ENCODE measurements at places on chromosomes 4 and X.

DNA sequence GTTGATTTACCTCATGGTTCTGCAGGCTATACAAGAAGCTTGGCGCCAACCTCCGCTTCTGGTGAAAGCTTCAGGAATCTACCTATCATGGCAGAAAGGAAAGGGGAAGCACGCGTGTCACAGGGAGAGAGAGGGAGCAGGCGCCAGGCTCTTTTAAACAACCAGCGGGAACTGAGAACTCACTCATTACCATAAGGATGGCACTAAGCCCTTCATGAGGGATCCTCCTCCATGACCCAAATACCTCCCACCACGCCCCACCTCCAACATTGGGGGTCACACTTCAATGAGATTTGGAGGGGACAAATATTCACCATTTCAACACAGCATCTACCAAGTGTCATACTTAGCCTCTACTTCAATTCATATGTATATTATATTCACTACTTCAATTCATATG lies 18.8 kb upstream of the TBC1D8B start:
- DNase-seq = peak; percentile 20

- DNase-seq = no peak
These were observed 32.2 kb downstream of the MID2 start for GRCh38 chrX:107857837-107858236.

DNA sequence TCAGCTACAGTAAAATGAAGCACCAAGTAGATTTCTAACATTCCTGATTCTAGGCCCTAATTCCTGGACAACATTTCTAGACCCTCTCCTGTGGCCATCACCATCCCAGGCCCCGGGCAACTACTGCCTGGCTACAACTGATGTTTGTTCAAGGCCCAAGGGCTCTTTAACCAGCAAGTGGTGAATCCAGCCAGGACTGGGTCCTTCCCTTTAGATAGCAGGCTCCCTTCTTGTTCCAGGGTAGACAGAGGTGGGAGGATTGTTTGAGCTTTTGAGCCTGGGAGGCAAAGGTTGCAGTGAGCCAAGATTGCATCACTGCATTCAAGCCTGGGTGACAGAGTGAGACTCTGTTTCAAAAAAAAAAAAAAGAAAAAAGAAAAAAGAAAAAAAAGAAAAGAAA lies 12.7 kb upstream of the AADAT start:
- DNase-seq = no peak

GRCh38 chrX:132614297-132614696 lies 125.5 kb upstream of the MBNL3 start:
- DNase-seq = peak; percentile 24

DNA sequence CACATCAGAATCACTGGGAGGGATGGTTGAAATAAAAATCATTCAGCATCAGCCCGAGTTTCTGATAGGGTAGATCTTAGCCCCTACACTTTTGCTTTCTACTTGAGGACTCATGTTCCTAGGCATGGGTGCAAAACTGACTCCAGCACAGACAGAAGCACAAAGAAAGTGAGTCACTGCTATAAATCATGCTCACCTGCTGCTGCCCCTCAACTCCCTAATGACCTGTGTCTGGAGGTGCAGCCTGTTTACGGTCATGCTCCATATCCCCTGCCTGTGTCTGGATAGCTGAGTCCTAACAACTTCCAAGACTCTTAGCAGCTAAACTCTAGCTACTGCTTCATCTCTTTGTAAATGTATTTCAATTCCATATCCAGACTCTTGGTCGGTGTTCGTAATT lies 57.8 kb downstream of the ADGRA3 start:
- DNase-seq = no peak

GRCh38 chrX:71128166-71128833 lies 9.9 kb downstream of the MED12 start:
- no peak for DNase-seq

DNA sequence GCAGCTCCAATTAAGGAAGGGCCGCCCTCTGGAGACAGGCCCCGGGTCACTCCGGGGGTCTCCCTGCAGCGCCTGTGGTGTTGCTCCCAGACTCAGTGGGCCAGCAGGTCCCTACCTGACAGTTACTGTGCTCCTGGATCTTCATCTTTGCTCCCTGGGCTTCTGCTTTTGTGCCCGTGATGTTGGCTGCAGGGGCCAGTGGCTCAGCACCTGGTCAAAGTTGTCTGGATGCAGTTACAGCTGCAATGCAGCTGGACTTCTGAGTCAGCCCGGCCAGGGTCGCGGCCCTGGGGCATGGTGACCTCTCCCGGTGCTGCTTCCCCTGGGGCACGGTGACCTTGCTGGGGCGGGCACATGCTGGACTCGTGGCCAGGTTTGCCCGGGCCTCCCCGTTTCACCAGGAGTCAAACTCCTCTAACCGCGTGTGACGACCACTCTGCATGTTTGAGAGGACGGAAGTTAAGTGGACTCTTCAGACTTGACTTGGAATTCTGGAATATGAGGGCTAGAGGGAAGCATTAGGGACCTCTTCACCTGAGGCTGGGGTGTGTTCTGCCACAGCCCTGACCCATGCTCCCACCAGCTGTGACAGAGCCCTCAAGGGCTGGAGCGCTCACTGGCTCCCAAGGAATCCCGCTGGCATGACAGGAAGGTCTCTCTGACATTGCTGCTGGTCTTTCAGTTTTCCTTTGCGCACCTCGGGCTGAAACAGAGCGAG lies 3.7 kb downstream of the CTAG2 start:
- no peak for DNase-seq

GRCh38 chr4:124334119-124334518 lies 378.4 kb downstream of the ANKRD50 start:
- DNase-seq = no peak

- no peak for DNase-seq
These were observed 86.1 kb downstream of the CPE start for GRCh38 chr4:165464813-165465381.

DNA sequence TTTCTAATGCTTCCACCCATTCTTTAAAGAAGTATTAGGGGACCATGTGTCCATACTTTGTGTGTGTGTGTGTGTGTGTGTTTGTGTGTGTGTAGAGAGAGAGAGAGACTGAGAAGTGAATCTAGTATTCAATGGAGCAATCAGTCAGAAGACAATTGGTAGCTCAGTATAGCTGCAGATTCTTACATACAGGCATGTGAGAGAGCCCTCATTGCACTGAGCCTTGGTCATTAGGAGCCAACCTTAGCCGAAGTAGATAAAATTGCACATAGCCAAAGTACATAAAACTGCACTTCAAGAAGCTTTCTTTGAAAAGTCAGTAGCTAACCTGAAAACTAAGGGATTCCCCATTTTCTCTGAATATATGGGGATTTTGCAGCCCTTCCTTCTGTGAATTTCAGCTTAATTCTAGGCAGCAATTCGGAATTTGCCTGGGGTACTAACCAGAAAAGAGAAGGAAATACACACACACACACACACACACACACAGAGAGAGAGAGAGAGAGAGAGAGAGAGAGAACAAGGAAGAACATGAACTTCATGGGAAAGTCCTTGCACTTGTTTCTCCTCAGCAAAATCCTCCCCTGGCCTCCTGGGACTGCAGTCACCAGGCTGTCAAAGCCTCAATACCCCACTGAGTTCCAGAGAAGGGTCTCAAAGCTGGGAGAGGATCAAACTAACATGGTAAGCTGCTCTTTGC lies 1.7 kb upstream of the PRDM8 start:
- DNase-seq = no peak

- DNase-seq = no peak
These were observed 9.1 kb upstream of the TBC1D1 start for GRCh38 chr4:37881811-37882210.

DNA sequence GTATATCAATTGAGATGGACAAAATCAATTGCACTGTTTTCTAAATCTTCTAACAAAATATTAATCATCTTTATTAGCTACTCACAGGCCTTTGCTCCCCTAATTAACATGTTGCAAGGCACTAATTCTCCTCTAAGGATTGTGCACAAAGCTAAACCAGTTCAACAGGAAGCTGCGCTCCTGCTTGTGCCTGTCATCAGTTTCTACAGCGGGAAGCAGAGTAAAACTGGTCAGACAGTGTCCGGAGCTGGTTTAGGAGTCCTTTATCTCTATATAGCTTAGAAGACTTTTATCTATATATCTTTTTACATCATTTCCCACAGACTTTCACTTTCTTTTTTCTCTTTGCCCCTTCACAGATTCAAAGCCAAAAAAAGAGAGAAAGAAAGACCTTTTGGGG lies 79.1 kb downstream of the ELOVL6 start:
- no peak for DNase-seq

GRCh38 chrX:39927380-39927779 lies 170.4 kb downstream of the BCOR start:
- no peak for DNase-seq

DNA sequence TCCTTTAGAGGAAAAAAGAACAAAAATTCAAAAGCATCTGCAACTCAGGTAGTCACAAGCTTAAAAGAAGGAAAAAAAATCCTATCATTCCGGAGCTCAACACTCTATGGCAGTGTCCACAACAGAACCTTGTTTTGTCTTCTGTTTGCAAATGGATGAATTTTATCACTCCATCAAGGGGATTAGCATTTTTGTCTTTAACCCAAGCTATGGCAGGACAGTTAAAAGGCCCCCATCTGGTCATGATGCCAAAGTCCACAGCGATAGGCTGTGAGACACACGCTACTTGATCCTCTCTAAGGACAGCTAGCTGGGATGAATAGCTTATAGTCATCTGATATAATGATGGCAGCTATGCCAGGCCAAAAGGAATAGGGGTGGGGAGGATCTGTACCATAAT lies 16.6 kb downstream of the AMER1 start:
- no peak for DNase-seq

DNA sequence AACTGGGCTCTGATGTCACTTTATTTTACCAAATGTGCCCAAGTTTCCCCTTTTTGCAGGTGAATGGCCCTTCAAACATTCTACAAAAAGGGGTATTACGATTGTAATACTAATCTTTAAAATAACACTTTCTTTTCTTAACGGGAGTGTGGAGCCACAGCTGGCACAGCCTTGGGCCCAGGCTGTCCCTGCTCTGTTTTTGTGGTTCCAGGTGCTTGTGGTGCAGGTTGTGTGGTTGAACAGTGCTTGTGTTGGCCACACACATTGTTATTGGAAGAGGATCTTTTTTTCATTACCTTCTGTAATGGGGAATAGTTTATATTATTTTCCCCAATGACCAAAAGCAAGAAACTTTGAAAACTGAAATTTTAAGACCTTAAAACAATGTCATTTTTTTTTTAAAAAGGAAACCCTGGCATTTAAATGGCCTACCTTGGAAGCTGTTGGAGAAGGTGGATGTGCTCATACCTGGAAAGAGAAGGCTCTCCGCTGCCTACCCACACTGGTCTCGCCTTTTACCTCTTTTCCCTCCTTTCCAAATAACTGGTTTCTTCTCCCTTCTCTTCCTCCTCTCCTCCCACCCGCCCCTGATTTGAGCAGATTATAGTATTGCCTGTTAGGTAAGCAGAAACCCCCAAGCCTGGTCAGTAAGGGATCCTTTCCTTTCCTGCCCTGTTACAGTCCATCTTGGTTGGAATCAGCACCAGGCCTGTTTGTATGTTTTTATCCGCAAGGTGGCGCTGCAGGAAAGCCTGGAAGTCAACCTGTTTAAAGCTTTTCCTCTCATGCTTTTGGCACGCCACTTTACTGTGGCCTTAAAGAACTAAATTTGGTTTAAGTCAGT lies 28.6 kb downstream of the HADH start:
- peak; percentile 84 for DNase-seq

Measured in WTC11 (cell line).